ENCODE measurements at places on chromosomes 2 and 18.

- no peak for DNase-seq
Measured at GRCh38 chr18:3919396-3920061, 469.6 kb downstream of the TGIF1 start.

GRCh38 chr2:26696351-26696816 lies 3.9 kb downstream of the KCNK3 start:
- DNase-seq = no peak

- no peak for DNase-seq
Measured at GRCh38 chr2:122075381-122075780, 319.9 kb downstream of the TSN start.

- DNase-seq = no peak
Measured at GRCh38 chr2:71538656-71539265, 85.4 kb downstream of the DYSF start.

DNA sequence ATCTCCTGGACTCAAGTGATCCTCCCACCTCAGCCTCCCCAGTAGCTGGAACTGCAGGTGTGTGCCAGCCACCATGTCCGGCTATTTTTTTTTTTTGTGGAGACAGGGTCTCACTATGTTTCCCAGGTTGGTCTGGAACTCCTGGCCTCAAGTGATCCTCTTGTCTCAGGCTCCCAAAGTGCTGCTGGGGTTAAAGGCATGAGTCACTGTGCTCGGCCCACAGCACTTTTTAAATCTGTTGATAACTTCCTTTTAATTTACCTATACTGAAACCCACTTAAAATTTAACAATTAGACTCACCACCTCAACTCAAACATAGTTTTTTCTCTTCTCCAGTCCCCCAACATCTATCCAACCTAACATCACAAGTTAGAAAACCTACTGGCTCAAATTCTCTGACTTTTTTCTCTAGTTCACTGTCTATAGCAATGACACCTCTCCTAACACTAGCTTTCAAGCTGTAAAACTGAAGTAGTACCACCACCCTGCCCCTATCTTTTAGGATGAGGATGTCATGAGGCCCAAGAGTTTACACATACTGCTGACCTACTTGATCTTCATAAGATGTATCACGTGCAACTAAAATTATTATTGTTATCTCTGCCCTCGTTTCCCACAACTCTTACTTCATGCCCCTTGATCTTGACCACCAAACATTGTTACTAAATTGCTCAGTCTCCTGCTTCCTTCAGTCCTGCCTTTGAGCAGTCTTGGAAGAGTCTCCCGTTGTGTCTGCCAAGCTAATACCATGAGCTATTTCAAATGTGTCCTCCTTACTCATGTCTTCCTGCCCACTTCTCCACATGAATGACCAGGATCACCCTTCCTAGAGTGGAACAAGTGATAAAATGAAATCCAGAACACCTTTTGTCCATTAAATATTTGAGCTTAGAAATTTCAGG lies 142.3 kb upstream of the ZFP36L2 start:
- no peak for DNase-seq

- DNase-seq = no peak
Measured at GRCh38 chr2:201881741-201882140, 75.4 kb downstream of the CDK15 start.

- no peak for DNase-seq
Measured at GRCh38 chr2:139099721-139100120, 319.5 kb upstream of the NXPH2 start.

GRCh38 chr2:70728128-70728527 lies 39.9 kb downstream of the ADD2 start:
- DNase-seq = no peak

DNA sequence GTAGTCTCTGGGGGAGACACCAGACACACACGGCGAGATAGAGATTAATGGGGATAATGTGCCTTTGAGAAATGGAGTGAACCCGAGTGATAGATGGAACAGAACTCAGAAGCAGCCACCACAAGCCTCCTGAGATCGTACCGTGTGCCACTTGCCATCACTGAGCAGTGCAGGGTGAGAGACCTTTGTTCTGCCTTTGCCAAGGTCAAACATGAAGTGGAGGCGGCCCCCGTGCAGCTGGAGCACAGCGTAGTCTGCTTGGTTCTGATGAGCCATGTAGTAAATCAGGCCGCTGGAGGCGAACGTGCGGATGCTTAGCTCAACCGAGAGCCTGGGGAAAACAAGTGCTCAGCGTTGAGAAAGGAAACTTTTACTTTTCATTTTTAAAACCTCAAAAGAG lies 167.0 kb downstream of the LAMA1 start:
- no peak for DNase-seq

GRCh38 chr2:55490554-55490953 lies 29.0 kb upstream of the CFAP36 start:
- no peak for DNase-seq

GRCh38 chr2:226835796-226836547 lies at the start of gene RHBDD1:
TSS of gene RHBDD1 (plus strand) at chr2:226836054. CDS start at chr2:226864694, 28,640 bp downstream.
- peak; percentile 92 for DNase-seq

- DNase-seq = no peak
Measured at GRCh38 chr2:150047620-150048222, 439.7 kb downstream of the RND3 start.

DNA sequence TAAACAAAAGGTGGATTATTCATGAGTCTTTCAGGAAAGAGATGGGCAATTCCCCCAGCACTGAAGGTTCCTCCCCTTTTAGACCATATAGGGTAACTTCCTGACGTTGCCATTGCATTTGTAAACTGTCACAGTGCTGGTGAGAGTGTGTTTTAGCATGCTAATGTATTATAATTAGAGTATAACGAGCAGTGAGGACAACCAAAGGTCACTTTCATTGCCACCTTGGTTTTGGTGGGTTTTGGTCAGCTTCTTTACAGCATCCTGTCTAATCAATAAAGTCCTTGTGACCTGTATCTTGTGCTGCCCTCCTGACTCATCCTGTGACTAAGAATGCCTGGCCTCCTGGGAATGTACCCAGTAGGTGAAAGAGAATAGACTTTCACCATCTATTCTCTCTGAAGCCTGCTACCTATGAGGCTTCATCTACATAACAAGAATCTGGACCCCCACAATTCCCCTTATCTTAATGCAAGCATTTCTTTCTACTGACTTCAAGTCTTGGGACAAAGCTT lies 148.7 kb downstream of the CABLES1 start:
- no peak for DNase-seq

DNA sequence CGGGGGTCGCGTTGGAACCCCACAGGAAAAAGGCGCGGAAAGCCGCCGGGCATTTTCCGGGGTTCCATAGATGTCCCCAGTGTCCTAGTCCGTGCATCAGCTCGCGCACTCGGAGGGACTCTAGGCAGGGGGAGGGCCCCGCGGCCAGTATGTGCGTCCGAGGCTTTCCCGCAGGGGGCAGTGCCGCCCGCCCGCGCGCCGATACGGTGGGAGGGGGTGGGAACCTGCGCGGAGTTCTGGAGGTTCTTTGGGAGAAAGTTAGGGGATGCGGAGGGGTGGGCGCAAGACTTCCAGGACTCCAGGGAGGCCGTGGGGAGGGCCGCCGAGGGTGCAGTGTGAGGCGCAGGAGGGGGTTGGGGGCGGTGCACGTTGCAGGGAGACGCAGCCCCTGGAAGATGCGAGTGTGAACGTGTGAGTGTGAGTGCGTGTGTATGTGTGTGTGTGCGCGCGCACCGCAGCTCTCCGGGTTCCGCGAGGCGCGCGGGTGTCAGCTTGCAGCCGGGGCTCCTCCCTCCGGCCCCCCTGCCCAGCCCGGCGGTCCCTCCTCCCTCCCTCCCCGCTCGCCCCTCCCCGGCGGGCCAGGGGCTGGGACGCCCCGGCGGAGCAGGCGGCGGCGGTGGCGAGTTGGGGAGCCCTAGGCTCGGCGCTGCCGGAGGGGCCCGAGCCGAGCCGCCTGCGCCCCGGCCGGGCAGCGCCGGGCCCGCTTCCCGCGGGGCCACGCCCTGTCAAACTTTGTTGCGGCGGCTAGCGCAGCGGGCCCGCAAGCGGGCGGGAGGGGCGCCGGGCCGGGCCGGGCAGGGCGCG lies at the start of gene TCF7L1:
TSS of gene TCF7L1 (plus strand) at position 559 of the 804 bp plus-strand sequence. CDS start 293 bp downstream, outside the sequence.
- peak; percentile 29 for DNase-seq

- DNase-seq = no peak
Measured at GRCh38 chr2:203761121-203761520, 54.7 kb downstream of the CD28 start.

DNA sequence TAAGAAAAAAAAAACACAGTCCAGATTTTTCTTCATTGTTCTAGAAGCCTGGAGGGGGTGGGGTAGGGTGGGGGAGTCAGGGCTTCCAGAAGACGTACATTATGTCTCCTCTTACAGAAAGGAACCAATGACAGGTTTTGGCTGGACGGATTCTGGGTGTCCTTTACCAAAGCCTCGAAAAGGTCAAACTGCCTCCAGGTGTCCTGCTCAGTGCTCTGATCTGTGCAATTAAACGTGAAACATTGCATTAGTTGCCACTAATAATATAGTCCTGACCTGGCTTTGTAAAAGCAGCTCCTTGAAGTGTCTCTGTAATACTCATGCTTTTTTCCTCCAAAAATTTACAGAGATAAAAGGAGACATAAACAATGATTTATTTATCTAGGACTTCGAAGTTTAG lies 11.1 kb upstream of the MTA3 start:
- DNase-seq = no peak

DNA sequence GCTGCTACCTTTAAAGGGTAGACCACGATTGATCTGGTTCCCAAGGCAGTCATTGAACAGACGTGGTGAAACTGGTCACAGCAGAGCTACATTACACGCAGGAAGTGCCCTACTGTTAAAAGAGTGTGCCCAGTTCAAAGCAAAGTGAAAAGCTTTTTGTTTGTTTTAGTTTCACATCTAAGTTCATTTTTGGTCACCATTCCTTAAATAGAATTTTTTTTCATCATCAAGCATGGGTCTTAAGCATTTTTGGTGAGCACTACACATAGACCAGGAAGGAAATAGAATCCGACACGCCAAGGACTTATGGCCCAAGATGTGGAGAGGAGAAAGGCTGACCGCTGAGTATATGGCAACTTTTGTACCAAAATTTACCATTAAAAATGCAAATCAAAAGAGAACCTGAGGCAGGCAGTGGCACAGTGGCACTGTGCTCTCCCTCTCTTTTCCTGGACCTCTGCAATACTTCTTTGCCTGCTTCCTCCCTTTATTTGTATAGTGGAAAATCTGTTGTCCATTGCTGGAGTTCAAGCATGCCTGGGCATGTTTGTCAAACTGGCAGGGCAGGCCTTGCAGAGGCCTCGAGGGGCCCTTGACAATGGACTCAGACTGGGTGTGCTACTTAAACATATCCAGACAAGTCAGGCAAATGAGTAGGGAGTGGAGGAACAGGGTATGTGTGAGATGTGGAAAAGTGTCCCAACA lies 42.6 kb upstream of the HNRNPA3 start:
- DNase-seq = no peak

DNA sequence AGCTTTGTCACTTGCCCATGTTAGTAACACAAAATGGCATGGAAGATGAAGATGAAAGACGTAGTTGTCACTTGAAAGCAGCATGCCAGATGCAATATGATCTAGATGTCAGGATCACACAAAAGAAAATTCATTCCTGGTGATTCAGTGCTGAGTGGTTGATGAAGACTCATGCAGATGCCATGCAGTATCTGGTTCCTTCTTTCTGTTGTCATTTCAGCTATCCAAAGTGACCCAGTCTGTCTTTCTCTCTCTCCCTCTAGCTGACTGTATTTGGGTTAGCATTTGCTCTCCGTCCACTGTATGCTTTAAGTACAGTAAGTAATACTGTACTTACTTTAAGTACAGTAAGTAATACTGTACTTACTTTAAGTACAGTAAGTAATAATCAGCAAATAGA lies 50.4 kb downstream of the TTN start:
- DNase-seq = no peak

DNA sequence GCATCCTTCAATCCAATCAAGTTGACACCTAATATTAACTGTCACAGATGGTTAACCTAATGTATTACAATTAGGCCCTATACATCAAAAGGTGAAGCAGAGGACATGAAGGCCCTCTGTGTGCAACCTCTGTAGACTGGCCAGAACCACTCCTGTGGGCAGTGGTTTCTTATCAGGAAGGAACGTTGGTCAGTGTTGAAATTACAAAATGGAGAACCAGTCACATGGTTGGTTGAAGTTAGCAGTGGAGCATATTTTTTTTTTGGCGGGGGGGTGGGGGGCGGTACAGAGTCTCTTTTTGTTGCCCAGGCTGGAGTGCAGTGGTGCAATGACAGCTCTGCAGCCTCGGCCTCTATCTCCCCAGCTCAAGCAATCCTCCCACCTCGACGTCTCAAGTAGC lies 19.8 kb downstream of the RNU2-63P start:
- DNase-seq = no peak

DNA sequence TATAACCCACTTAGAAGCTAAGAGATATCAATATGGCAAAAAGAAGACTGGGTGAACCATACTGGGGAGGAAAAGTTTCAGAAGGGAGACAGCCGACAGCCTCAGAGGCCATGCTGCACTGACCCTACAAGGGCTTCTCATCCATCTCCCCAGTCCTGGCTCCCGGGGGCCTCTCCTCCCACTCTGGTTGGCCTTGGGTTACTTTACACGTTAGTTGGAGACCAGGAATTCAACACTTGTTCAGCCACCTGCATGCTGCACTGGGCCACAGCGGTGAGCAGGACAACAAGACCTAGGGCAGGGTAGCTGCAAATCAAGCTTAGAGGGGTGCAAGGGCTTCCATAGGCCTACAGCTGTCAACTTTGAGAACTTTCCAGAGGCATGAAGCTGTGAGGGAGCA lies 28.6 kb upstream of the IL1R2 start:
- no peak for DNase-seq

DNA sequence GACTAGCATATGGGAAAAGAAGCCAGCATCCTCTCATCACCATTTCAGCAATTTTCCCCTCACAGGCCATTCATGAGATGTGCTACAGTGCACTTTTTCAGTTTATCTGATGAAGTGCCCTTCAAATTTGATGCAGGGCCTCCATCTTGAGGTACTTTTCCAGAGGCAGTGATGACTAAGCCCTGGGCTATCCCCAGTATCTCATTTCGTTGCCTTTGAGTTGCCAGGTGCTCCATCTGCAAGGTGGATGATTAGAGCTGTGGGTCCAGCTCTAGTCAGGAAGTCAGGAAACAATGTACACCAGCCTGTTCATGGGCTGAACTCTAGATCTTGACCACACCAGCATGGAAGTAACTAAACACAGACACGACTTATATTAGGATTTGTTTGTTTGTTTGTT lies 425.2 kb downstream of the METTL4 start:
- no peak for DNase-seq

DNA sequence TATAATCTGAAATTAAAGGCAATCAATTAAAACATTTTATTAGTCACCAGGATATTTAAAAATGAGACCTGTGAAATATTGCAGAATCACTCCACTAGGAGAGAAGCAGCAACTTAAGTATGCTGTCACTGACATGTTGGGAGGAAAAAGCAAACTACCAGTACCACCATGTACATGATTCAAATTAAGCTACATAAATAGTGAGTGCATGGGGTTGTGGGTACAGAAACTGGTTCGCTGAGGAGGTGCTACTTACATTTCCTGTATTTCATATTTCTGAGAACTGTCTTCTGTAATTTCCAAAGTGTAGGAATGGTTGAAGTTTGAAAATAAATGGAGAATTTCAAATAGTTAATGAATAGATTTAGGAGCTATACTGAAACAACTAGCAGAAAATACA lies 7.9 kb upstream of the NR4A2 start:
- no peak for DNase-seq

Measured in activated T-helper 2 cell treated with anti-CD3 and anti-CD28 coated beads, Interferon-gamma antibody, Interleukin-2, Interleukin-4, amounts not matched to agents 10 μg/mL and 5 μg/mL and 100 μg/mL, durations not matched to agents 14 hours and 24 hours and 36 hours (primary cell).